ENCODE measurements at places on chromosomes 16 and 17. TPM values are rescaled to one million over a fixed set of nuclear protein-coding genes. Genes with fewer than 3 reads are reported as not detected.
A peak's percentile ranks its signal among the peaks of the same experiment; 100 is the strongest.

SLC16A11 gene
- total RNA-seq, result not detected

- DNase-seq, result no peak
Measured at GRCh38 chr16:2029350-2029749, 2.6 kb downstream of the NHERF2 start.

GRCh38 chr17:74116087-74116717 lies 87.3 kb upstream of the RPL38 start:
- peak; percentile 91 for DNase-seq

GRCh38 chr17:32828822-32829221 lies 48.1 kb downstream of the MYO1D start:
- no peak for DNase-seq
